Chondrocyte (in vitro differentiated cells): ENCODE measurements at places on chromosomes 1 and 21. TPM values are rescaled to one million over a fixed set of nuclear protein-coding genes. Genes with fewer than 3 reads are reported as not detected.

Gene KDF1
- not detected in 3 replicates for total RNA-seq

DNA sequence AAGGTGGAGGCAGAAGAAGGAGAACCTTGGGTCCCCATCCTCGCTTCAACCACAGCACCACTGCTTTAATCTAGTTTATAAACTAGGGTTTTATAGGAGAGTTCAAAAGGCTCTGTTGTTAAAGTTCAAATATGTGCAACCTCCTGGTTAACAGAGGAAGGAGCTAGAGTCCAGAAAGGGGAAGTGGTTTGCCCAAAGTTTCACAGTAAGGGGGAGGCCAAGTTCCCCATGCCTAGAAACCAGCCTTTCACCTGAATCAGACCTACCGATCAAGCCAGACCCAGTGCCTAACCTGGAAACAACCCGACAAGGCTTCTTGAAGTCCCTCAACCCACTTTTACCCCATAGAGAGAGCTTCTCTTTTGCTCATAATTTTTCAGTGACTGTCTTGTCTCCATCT is 106.5 kb downstream of the PLPP3 start:
- peaks cover 3% of the 10 kb centered on the region for H3K4me1 ChIP-seq
- no peak for DNase-seq
- peaks cover 4% of the 10 kb centered on the region for H3K27me3 ChIP-seq

GRCh38 chr21:45162115-45162514 is 87.7 kb downstream of the ADARB1 start:
- peaks cover 5% of the 10 kb centered on the region for H3K36me3 ChIP-seq
- H3K27ac ChIP-seq, result no peak overlapping the region
- H3K4me1 ChIP-seq, result peaks cover 23% of the 10 kb centered on the region

- H3K4me1 ChIP-seq, result peaks cover 28% of the 10 kb centered on the region
- no peak overlapping the region for H3K27ac ChIP-seq
- H3K27me3 ChIP-seq, result no peaks in the 10 kb centered on the region
- peaks cover 15% of the 10 kb centered on the region for H3K36me3 ChIP-seq
- H3K4me3 ChIP-seq, result no peak overlapping the region
These were observed 46.2 kb downstream of the ARHGAP29 start for GRCh38 chr1:94191216-94191615.
